ENCODE measurements at places on chromosomes 7 and 10.

GRCh38 chr10:121735263-121735662 is 137.0 kb upstream of the FGFR2 start:
- no peak for DNase-seq

DNA sequence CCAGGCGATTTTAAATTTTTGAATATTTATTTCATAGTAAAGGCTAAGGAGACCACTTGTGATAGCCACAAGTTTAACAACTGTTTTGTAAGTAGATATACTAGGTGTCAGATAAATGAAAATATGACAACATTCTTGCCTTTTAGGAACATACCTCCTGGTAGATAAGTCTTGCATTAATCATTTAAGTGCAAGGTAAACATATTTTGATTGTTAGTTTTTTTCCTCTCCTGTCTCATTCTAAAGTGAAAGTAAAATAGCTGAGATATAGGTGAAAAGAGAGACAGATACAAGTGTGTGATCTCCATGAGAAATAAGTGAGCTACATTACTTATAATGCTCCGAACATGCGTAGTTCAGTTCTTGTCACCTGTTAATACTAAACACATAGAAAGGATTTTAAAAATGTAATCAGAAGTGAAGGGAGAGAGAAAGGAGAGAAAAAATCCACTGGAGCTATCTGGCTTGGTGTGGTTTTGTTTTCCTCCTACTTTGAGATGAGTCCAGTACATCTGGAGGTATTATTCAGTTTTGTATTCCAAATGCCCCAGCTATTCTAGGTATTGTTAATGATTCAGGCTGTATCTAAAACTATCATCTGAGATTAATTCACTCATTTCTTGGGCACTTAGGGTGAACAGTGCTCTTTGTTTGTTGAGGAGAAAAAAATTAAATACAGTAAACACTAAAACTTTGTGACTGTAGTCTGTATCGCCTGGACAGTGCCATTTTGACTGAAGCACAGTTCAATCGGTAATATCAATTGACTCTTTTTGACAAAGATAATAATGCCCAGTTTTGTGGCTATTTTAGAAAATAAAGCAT is 21.2 kb downstream of the GLCCI1 start:
- no peak for DNase-seq

- DNase-seq, result no peak
These were observed 14.1 kb downstream of the PDZD8 start for GRCh38 chr10:117360994-117361667.

DNA sequence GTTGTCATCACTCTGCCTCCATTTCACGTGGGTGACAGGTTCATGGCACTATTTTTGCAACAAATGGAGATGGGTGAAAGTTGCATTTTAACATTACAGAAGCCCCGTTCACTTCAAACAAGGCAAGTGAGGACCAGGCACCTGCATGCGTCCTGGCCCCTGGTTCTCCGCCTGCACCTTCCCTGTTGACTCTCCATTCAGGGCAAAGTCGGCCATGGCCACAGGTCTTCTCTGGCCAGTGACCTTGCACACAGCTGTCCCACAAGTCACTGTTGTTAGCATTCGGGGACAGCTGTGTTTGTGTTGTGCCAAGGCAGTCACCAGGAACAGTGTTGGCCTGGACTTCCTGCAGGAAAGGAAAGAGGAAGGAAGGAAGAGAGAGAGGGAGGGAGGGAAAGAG is 554.9 kb downstream of the TCERG1L start:
- no peak for DNase-seq

DNA sequence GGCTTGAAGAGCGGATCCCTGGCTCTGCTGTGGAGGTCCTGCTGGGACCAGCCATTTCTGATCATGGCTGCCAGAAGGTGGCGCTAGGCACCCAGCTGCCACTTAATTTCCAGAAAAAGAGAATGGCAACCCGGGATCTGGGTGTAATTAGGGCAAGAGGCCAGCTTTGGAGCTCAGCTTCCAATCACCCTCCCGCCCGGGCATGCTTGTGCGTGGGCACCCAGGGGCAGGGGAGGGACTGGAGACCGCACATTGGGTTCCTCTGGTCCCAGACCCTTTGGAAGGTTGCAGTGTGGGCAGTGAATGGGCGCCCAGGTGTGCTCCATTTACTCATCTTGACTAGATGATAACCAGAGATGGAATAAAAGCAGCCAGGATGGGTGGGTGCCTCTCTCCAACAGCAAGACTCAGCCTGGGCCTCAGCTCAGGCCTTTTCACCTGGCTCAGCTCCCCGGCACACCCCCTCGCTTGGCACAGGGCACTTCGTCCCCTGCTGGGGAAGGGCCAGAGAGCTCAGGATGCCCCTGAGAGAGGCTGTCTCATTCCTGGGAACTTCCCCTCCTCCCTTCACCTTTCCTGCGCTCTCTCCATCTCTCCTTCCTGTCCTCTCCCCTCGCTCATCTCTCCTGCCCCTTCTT is 14.7 kb downstream of the FAM241B start:
- peak; percentile 37 for DNase-seq

DNA sequence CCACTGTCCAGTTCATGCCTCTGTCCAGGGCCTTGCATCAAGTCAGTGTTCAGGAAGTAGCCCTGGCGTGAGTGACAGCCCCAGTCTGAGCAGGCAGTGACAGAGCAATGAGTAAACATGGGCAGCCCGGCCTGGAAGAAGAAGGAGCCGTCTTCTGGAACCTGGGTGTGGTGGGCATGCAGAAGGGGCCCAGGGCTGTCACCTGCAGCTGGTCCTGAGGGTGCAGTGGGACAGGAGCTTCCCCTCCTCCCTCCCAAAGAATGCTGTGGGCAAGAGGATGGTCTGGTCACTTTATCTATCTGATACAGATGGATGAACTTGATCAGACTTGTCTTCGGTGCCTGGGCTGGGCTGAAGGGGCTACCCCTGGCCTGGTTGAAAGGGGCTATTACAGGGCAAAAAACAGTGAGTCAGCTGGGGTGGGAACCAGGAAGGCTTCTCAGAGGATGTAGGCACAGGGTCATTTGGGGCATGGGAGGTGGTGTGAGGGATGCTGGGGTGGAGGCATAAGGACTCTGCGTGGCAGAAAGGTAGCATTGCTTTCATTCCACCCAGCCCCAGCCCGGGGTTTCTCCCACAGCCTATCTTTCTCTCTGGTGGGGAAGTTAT is 42.7 kb upstream of the PPIF start:
- DNase-seq, result no peak

DNA sequence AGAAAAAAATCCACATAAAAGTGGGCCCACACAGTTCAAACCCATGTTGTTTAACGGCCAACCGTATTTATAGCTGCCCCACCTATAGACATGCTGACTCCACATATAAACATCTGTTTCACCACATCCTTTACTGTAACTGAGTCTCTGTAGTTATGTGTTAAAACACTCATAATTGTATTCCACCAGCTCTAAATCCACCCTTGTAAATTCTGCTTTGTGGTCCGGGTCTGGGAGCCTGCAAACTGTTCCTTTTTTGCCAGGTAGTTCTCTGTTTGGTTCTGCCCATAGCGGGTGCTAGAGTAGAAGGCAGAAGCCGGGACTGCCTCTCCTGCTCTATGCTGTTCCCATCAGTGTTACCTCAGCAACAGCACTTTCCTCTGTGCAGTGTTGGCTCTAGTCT is 20.2 kb upstream of the FHIP2A start:
- DNase-seq, result peak; percentile 52

DNA sequence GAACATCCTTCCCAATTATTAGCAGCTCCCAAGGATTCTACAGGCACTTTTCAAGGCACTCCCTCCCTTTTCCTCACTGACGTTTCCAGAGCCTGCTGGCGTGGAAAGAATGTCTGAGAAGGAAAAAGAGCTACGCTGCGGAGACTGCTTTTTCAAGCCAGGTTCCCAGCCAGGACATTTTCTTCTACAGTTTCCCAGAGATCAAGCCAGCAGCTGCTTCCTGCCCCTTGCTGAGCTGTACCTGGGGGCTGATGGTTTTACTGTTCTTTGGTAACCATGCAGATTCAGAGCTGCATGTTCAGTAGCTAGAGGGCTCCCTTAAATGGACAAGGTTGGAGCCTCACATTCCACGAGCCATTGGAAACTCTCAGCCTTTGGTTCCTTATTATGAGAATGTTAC is 133.4 kb downstream of the EVX1 start:
- DNase-seq, result no peak

DNA sequence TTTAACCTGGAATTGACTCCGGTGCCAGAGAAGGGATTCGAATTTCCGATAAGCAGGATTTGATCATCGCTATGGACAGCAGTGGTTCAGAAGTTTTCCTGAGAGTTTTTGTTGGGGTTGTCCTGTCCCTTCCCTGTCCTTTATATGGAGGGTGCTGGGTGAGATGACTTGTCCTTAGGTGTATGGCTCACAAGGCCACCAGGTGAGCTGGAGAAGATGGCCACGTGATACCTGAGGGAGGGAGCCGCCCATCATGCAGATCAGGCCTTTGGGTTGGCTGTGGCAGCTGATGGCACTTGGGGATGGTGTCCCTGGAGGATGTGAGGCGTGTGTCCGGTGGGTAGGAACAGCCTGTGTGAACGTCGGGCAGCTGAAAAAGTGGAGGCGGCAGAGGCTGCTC is 187.7 kb downstream of the PTPN20 start:
- no peak for DNase-seq

GRCh38 chr7:131656980-131657723 is 100.7 kb upstream of the PODXL start:
- no peak for DNase-seq

- no peak for DNase-seq
These were observed 495.5 kb upstream of the ZWINT start for GRCh38 chr10:56856569-56856968.

DNA sequence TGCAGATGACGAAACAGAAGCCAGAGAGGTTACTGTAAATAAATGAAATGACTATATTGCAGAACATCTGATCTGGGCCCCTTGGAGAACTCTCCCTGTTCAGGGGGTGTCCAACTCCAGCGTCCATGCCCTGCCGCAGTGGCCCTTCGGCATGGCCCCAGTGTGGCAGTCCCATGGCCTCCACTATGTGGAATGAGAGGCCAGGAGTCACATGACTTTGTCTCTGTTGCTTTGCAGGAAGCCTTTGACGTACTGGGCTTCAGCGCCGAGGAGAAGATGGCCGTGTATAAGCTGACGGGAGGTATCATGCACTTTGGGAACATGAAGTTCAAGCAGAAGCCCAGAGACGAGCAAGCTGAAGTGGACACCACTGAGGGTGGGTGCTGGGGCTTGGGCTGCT is 15.6 kb upstream of the MYH16 start:
- no peak for DNase-seq

DNA sequence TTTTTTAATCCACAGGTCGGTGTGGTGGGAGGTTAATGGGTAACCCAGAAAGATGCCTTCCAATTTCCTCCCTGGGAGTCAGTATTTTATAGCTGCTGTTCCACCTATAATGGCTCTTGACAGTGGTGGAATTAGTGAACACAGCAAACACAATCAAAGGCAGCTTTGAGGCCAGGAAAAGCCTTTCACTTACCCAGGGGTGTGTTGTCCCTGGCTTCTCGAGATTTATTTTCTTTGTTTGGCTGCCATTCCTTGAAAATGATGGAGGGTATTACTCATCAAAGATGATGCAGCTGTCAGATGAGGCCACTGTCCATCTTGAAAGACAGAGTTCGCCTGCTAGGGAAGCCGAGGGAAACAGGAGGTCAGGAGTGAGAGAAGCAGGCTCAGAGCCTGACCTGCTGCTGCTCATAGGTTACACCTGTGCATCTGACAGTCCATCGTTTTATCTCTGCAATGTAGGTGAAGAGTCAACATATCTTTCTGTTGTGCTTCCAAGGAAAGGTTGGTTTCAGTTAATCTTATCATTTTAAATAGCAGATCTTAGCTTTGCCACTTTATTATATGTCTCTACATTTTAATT is 221.6 kb downstream of the XPNPEP1 start:
- DNase-seq, result no peak

- no peak for DNase-seq
These were observed 628 bp downstream of the HPSE2 start for GRCh38 chr10:99234791-99235657.

DNA sequence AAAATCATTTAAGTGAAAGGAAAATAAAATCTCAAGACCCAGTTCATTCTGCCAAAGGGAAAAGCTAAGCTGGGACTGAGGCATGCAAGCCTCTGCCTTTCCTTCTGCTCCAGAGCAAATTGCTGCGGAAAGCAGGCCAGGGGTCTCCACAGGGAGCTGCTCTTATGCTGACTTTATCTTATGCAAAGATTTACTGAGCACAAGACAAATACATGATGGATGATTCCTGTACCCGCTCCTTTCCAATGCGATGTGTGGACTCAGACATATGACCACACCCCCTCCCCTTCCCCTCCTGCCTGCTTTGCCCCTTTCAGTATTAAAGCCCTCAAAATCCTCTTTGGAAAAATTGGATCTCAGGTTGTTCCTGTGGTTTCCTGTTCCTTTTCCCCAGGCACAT is 74.2 kb upstream of the INSIG1 start:
- DNase-seq, result no peak

GRCh38 chr7:1659696-1660095 is 10.4 kb upstream of the ELFN1 start:
- DNase-seq, result no peak

- DNase-seq, result peak; percentile 4
These were observed 27.9 kb upstream of the CUL1 start for GRCh38 chr7:148670807-148671206.

DNA sequence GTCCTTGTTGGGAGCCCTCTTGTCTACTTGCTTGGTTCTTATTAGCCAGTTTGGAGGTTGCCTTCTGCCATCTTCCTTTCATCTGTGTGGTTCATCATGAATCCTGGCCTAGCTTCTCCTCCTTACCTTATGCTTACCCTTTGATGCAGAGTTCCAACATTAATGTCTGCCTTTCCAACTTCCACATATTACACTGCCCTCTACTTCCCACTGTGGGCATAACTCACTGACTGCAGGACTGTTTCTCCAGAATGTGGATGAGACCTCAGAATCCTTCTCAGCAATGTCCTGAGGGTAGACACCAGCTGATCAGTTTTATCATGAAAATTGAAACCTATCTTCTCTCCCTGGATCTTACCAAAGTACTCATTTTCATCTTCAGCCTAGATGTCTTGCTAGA is 491.0 kb downstream of the LRMDA start:
- DNase-seq, result no peak

DNA sequence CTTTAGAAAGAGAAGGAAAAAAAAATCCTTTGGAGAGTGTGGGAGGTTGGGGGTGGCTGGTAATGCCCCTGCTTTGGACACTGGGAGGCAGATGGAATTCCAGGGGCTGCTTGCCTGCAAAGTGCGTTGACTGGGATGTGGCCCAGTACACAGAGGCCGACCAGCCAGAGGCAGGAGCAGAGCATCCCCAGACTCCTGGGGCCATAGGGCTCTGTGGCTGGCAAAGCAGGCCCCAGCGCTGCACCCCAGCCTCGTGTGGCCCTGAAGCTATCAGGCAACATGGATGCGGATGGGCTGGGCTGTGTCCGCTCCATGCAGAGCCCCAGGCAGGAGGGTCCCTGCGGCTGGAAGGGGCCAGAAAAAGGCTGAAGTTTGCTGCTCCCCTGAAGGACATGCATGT is 361.6 kb upstream of the FZD8 start:
- DNase-seq, result no peak

All from KG1 (cell line).